ENCODE measurements at places on chromosomes 7 and 10.
A peak's percentile ranks its signal among the peaks of the same experiment; 100 is the strongest.

DNA sequence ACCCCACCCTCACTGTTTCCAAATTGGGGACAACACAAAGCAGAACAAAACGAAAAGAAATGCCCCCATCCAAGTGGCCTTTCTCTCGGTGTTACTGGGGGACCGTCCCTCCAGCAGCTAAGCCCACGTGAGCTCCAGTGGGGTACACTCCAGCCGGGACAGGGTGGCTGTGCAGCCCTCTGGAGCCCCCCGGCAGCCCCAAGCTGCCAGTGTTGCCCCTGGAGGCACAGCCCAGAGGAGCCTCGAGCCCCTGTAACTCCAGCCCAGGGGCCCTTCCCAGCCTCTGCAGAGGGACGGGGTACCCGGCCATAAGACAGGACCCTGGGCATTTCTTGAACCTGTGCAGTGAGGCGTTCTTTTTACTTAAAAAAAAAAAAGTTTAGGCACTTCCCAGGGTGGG, 124.5 kb upstream of the KCTD7 start:
- DNase-seq: no peak

DNA sequence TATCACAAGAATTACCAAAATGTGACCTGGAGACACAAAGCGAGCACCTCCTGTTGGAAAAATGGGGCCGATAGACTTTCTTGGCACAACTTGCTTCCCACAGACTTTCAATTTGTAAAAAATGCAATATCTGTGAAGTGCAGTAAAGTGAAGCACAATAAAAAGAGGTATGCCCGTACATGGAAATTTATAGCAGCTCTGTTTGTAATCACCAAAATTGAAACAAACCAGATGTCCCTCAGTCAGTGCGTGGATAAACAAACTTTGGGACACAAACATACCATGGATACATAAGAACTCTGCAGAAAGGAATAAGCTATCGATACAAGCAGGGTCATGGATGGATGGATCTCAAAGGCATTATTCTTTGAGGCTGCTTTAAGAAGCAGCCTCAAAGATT, 33.6 kb downstream of the ARID5B start:
- no peak for DNase-seq

- DNase-seq: no peak
Observed at GRCh38 chr10:121285406-121286196, 312.6 kb downstream of the FGFR2 start.

DNA sequence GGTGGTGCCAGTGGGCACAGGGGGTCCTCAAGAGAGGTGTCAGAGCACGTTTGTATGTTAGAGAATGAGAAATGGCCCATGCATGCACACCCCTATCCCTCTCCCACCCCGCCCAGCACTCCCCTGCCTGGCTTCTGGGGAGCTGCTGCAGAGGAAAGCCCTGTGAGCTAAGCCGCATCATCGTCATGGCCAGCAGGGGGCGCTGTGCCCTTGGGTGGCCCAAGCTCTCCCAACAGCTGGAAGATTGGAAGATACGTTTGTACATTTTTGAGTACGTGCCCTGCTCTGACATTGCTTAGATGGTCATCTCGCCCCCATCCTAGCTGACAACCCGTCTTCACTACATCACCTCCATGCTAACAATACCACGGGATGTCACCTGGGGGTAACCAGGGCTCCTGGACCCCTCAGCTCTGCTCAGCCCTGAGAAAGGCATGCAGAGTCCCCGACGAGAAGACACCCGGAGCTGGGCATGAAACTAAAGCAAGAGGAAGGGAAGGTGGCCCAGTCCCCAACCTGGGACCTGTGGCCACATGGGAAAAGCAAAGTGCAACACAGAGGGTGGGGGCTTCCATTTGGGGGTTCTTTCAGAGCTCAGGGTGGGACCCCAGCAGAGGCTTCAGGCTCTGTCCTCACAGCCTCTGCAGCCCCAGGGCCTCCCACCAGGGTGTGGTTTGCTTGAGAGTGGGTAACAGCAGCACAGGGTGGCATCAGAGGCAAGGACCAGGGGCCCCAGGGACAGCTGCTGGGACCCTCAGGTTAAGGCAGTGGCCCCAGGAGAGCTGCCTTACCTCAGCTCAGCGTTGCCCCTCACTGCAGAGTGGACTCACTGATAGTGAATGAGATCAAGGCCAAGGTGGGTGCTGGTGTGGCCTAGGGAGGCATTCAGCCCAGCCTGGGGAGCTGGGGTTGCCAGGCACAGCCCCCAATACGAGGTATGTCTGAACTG, 136.6 kb downstream of the PTPN20 start:
- DNase-seq: peak; percentile 39

DNA sequence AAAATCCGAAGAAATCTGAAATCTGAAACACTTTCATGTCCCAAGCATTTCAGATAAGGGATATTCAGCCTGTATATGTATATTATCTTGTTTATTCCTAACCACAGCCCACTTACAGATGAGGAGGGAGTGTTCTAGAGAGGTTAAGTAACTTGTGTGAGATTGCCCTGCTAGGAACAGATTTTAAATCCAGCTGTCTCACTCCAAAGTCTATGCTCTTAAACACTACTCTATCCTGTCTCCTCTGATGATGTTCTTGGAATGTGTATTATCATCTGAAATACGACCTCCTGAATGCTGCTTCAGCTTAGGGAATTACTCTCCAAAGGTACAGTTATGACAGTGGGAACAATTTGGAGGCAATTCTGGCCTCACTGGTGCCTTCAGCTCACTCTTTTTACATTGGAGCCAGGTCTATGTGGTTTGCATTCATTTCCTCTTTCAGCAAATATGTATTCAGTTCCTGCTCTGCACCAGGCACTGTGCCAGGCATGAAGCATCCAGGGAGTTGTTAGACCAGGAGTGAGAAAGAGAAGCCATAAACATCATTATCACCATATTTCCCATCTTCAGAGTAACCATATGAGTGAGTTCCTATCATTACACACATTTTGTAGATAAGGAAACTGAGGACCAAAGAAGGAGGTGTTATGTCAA, 70.2 kb downstream of the NOC3L start:
- no peak for DNase-seq

DNA sequence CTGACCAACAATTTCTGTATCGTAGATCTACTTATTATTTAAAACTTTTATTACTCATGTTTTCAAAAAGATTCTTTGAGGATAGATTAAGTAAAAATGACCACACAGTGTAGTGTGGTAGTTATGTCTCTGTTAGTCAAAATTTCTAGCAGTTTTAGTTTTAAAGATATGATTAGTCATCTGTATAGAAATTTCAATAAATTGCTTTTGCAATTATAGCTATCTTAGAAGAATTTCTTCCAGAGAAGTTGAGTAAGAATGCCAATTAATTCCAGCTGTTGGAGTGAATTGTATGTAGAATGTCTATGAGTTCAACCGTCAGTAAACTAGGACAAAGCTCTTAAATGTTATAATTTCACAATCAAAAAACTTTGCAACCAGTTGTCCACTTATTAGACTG, 229.7 kb downstream of the CDK14 start:
- DNase-seq: no peak

- no peak for DNase-seq
Observed at GRCh38 chr7:74526780-74527179, 73.1 kb downstream of the GTF2IRD1 start.

GRCh38 chr7:97842006-97842405, 30.2 kb downstream of the ASNS start:
- no peak for DNase-seq

GRCh38 chr10:83274088-83274487, 865.2 kb upstream of the GHITM start:
- no peak for DNase-seq

- DNase-seq: no peak
Observed at GRCh38 chr10:6619660-6620059, 39.6 kb upstream of the PRKCQ start.

DNA sequence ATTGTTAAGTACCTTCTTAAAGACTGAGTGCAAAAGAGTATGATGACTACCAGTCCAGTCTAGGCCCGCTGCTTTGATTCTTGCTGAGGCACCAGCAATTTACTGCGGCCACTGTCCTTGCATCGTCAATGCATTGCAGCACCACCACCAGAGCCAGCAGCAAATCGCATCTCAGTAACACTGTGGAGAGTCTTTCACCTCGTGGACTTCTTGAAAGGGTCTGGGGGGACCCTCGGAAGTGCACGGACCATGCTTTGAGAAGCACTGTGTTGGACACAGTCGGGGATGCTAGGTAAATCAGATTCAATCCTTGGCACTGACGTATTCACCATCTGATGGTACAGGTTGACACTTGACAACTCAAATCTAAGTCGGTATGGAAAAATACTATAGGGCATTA, 493.6 kb downstream of the RPS24 start:
- DNase-seq: no peak

- DNase-seq: no peak
Observed at GRCh38 chr10:11035301-11035991, 17.8 kb downstream of the CELF2 start.

DNA sequence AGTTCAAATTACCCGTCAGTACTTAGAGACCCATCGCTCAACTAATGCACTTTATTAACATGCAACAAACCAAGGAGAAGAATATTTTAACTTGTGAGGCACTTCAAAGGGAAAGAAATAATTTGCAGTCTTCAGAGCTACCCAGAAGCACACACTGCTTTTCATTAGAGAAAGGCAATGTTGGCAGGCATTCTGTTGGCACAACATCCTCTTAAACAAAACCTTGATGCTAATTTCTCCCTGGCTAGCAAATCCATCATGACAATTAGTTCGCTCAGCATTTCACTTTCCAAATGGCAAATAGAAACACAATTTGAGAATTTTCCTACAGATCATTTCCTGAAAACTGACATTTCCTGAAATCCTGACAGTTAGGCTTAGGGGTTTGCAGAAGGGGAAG, 155.6 kb upstream of the FAM13C start:
- DNase-seq: no peak

DNA sequence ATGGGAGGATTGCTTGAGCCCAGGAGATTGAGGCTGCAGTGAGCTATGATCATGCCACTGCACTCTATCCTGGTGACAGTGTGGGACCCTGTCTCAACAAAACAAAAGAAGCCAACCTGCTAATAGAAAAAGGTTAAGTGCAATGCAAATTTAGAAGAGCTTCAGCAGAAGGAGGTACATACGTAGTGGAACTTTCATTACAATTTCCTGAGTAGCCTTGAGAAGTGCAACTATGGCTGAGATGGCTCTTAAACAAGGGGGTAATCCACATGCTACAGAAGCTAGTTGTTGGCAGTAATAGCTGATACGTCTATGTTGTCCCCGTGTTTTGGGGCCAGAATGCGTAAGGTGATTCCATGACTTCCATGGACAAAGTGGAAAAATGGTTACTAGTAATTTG, 10.7 kb upstream of the NT5C3A start:
- DNase-seq: no peak

GRCh38 chr7:42597300-42597699, 314.6 kb downstream of the C7orf25 start:
- DNase-seq: no peak

- DNase-seq: no peak
Observed at GRCh38 chr7:103718482-103719061, 270.9 kb downstream of the RELN start.

DNA sequence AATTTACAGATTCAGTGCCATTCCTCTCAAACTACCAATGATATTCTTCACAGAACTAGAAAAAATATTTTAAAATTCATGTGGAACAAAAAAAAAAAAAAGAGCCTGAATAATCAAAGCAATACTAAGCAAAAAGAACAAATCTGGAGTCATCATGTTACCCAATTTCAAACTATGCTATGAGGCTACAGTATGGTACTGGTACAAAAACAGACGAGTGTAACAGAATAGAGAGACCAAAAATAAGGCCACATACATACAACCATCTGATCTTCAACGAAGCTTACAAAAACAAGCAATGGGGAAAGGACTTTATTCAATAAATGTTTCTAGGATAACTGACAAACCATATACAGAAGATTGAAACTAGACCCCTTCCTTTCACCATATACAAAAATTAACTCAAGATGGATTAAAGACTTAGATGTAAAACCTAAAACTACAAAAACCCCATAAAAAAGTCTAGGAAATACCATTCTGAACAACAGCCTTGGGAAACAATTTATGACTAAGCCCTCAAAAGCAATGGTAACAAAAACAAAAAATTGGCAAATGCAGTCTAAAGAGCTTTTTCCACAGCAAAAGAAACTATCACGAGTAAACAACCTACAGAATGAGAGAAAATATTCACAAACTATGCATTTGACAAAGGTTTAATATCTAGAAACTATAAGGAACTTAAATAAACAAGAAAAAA, 207.7 kb downstream of the PTN start:
- no peak for DNase-seq
